ENCODE measurements at places on chromosomes 7 and 10.

GRCh38 chr7:111108000-111108399, 17.1 kb downstream of the LRRN3 start:
- no peak for DNase-seq

DNA sequence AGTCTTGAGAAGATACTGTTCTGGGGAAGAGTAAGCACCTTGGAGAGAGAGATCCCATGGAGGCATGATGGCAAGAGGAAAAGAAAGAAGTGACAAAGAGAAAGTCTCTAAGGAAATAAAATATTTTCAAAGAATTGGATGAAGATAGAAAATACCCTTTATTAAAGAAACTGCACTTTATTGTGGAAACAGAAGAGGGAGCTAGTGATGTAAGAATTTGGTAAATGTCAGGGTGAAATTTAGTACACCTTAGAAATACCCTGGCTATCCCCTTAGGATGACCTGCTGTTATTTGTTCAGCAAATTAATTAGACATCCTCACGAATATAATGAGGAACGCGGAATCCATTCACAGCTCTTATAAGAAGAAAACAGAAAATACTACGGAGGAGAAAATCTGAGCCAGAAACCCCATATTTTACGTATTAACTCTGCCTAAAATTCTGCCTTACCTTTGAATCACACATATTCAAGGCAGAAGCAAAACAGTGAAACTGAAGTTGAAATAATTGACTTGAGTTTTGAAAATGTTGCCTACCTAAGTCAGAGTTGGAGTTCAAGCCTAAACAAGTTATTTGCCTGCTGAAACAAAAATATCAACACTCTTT, 90.7 kb downstream of the TFPI2 start:
- DNase-seq, result no peak

GRCh38 chr7:4749798-4750197, 25.6 kb upstream of the AP5Z1 start:
- DNase-seq, result no peak

DNA sequence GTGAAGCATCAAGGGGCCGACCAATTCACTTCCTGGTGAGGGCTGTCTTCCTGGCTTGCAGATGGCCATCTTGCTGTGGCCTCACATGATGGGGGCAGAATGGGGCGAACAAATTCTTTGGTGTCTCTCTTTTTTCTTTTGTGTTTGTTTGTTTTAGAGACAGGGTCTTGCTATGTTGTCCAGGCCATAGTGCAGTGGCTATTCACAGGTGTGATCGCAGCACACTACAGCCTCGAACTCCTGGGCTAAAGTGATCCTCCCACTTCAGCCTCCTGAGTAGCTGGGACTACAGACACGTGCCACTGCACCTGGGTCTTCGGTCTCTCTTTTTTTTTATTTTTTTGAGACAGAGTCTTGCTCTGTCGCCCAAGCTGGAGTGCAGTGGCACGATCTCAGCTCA, 20.1 kb downstream of the NOLC1 start:
- no peak for DNase-seq

- no peak for DNase-seq
Measured at GRCh38 chr7:75646571-75647102, 92.1 kb downstream of the HIP1 start.

DNA sequence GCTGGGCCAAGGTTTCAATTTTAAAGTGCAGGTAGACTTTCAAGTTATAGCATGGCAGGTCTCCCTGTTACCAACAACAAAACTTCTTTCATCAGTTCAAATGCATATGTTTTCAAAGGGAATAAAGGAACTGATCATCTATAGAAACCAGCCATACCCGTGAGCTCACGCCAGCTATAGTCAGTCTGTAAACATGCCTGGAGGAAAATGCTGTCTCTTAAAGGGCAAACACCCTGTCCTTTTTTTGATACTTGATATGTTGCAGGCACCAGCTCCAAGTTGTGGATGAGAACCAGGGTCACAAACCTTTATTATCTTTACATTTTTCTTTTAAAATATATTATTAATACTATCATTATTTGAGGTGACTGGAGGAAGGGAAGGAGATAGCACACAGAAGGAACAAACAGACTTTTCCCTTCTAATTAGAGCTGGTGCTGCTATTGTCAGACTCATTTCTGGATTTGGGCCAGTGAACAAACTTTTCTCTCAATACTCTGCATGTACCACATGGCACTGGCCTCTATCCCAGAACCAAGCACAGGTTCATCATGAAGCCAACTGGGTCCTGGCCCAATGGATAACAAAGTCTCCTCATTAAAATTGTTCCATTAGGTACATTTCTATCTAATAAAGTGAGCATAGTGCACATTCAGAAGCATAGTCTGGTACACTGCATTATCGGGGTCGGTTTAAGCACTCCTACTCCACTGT, 1102.4 kb downstream of the SORCS3 start:
- DNase-seq, result no peak

DNA sequence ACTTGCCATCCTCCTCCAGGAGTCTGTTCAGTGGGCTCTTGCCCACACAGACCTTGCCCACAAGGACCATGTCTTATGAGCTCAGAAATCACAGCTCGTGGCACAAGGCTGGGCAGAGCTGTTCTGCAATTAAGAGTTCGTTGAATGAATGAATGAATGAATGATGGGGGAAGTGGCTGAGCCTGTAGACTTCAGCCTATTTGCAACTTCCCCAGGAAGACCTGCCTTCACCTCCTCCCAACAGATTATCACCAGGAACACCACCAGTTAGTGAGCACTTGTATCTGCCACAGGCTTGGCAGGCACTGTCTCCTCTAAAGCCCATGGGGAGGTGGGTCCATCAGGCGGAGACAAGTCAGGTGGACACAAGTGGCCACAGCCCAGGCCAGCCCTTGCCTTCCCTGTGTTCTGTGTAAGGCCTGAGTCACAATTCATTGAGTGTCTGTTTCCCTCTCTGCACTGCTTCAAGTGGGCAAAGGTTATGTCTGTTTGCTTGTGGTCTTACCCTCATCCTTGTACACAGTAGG, 1.8 kb upstream of the FGF8 start:
- DNase-seq, result no peak

GRCh38 chr7:30796105-30796869, 25.1 kb downstream of the MINDY4 start:
- DNase-seq, result no peak

DNA sequence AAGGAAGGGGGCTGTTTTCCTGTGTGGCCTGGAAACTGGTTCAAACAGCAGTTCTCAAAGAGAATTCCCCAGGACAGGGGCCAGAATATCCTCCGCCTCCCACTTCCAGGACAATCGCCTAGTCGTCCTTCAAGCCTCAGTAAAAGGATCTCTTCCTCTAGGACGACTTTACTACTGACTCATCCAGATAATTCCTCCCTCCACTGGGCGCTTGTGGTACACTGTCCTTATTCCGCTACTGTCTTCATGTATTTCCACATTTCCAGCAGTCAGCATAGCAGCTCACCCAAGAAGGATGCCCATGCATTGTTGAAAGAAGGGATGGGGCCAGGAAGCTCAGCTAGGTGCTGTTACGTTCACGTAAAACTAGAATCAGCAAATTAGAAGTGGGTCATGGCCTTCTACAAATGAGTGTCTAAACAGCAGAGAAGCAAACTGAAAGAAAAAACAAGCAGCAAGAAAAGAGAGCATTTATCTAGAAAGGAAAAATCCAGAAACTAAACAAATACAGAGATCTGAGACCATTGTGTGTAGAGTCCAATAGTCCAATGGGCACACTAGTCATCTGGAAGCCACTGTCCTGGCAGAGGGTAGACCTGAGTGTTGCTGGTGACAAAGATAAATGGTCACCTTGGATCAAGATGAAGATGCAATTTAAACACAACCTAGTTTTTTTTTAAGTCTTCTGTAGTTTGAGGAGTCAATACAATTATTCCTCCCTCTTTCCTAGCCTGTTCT, 26.3 kb downstream of the CLRN3 start:
- no peak for DNase-seq

GRCh38 chr7:45610660-45611299, 36.6 kb downstream of the ADCY1 start:
- DNase-seq, result no peak

DNA sequence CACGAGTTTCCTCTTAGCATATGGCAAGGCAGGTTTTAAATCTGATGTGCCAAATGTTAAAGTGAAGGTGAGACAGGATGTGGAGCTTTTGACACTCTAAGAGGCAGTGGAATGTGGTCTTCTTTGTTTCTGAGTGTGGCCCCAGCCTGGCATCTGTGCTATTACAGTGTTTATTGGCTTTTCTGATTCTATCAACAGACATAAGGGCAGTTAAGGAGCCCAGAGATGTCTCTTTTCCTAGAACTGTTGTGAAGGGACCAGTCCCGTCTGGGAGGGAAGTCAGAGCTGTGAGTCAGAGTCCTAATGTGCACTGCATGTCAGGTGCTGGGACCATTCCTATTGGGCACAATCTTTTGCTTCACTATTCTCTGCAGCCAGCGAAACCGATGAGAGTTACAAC, 32.5 kb downstream of the TRUB1 start:
- DNase-seq, result no peak

GRCh38 chr10:103711351-103711994, 143.9 kb downstream of the SH3PXD2A start:
- DNase-seq, result no peak

DNA sequence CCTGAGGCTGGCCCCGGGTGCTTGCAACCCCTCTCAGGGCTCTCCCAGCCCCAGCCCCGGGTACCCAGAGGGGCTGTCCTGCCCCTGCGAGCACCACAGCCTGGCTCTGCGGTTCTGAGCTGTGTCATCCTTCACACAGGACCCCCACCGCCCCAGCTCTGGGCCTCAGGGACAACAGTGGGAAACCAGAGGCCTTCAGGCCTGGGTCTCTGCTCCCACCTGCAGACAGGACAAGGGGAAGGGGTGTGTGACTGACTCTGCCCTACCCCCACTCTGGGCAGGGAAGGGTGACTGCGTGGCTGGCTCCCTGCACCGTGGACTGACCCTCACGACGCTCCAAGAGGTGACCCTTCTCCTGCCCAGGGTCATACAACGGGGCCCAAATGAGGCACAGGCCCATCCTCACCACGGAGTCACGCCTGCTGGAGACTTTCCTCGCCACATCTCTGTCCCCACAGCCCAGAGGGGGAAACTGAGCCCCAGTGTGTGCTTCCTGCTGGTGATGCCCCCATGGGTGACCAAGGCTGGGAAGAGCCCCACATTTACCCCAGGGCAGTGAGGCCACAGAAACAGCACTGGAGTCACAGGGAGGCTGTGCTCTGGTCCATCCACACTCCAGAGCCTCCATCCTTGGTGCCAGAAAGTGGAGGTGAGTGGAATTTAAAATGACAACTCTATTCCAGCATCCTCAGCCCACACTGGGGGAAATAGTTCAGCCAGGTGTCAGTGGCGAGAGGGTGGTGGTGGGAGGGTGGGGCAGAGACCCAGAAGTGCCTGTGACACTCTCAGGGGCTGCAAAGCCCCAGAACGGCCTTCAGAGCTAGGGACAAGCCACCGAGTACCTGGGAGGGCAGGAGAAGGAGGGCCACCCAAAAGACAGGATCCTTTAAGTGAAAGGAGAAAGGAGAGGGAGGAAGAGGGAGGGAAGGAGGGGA, 13.6 kb downstream of the CAMK2B start:
- DNase-seq, result no peak

DNA sequence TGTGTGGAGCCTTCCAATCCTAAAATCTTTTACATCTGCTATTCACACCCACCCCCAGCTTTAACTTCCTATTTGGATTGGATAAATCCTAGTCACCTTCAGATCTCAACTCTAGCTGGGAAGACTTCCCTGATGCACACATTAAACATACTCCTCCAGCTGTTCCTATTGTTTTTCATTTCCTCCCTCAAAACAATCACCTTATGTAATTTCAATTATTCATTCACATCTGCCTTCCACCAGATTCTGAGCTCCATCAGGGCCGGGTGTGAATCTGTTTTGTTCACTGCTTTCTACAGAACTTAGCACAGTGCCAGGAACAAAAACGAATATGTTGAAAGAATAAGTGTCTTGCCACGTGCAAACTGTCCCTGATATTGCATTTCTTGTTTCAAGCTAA, 497.4 kb downstream of the PLXDC2 start:
- no peak for DNase-seq

- no peak for DNase-seq
Measured at GRCh38 chr10:93063144-93063976, 2.8 kb downstream of the CYP26C1 start.

DNA sequence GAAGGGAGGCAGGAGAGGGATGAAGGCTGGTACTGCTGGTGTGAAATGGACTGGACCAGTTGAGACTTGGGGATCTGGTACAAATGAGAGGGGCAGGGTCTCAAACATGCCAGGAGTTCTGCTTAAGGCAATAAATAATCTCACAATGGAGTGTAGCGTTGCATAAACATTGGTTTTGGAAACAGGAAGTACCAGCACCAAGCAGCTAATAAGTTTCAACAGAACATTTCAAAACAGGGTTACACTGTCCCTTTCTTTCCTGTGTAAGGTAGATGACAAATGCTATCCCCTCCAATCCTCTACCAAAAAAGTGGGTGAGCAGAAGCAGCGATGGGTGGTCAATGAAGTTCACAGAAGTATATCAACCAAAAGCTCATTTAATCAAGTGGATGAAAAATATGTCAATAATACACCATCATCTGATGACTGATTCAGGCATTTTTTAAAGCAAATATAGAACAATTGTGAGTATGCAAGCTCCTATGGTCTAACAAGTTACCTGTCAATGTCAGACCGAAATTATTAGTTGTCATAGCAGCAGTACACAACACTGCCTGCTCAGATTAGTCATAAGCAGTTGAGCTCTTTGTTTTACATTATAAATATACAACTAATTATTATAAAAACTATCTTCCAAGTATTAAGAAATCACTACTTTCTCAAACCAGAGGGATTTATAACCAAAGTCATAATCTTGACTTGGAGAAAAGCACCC, 220.0 kb downstream of the FAM107B start:
- no peak for DNase-seq

- no peak for DNase-seq
Measured at GRCh38 chr10:2850202-2850601, 217.1 kb upstream of the PFKP start.

- DNase-seq, result no peak
Measured at GRCh38 chr10:119863951-119864565, 8.6 kb downstream of the MCMBP start.

GRCh38 chr10:63866747-63867140, 345.5 kb downstream of the REEP3 start:
- DNase-seq, result no peak

GRCh38 chr7:28378574-28379149, 33.7 kb upstream of the CREB5 start:
- DNase-seq, result no peak

DNA sequence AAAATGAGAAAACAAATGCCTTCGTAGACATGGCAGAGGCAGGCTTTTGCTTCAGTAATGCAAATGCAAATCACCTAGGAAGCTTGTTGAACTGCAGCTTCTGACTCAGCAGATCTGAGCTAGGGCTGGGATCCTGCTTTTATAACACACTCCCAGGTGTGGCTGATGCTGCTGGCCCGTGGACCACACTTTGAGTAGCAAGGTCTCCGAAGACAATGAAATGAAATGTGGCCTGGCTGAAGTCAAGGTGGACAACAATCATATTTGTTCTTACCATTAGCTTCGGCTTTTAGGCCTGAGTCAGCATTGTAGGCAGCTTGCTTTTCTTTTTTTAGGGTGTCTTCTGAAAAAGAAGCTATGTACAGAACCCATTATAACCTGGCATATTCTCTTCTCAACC, 26.3 kb downstream of the COL17A1 start:
- no peak for DNase-seq

- DNase-seq, result no peak
Measured at GRCh38 chr7:48718731-48719378, 205.5 kb upstream of the CDC14C start.
